Cortex of kidney (tissue), 1 donor: ENCODE measurements at places on chromosomes 16 and 17.

DNA sequence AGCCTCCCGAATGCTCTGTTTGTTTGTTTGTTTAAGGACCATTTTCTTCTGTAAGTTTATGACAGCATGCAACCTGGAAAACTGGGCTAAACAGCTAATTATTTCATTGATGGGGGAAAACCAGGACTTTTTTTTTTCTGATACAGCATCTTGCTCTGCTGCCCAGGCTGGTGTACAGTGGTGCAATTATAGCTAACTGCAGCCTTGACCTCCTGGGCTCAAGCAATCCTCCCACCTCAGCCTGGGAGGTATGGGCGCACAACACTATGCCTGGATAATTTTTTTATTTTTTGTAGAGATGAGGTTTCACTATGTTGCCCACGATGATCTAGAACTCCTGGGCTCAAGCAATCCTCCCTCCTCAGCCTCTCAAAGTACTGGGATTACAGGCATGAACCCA is 37.3 kb downstream of the GPATCH8 start:
- DNase-seq: no peak

GRCh38 chr16:4520913-4521312 is 17.7 kb downstream of the CDIP1 start:
- no peak for DNase-seq

DNA sequence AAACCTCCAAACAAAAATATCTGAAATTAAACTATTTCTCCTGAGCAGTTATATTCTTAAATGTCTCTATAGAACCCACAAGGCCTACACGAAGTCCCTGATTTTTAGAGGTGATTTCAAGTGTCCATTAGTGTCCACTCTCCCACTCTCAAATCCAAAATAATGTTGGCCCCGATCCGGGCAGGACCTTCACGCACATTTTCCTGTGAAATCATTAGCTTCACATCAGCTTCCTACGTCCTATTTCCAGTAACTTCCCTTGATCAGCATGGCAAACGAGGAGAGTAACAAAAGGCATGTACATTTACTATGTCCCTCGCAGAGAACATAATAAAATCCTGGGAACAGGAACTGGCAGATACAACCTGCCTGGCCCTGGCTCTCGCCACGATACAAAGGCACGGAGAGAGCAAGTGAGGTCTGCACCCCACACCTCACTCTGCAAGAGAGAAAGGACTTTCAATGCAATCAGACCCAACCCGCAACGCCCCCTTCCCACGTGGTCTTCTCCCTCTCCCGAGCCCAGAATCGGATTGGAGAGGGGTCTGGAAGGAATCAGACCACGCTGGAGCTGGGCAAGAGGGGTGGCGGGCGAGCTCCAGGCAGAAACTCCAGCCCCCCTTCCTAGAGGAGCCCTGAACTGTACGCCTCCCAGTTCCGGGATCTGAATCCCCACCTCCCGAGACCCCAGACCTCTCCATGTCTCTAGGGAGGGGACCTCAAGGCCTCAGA is 17.5 kb upstream of the C17orf78 start:
- DNase-seq: no peak

DNA sequence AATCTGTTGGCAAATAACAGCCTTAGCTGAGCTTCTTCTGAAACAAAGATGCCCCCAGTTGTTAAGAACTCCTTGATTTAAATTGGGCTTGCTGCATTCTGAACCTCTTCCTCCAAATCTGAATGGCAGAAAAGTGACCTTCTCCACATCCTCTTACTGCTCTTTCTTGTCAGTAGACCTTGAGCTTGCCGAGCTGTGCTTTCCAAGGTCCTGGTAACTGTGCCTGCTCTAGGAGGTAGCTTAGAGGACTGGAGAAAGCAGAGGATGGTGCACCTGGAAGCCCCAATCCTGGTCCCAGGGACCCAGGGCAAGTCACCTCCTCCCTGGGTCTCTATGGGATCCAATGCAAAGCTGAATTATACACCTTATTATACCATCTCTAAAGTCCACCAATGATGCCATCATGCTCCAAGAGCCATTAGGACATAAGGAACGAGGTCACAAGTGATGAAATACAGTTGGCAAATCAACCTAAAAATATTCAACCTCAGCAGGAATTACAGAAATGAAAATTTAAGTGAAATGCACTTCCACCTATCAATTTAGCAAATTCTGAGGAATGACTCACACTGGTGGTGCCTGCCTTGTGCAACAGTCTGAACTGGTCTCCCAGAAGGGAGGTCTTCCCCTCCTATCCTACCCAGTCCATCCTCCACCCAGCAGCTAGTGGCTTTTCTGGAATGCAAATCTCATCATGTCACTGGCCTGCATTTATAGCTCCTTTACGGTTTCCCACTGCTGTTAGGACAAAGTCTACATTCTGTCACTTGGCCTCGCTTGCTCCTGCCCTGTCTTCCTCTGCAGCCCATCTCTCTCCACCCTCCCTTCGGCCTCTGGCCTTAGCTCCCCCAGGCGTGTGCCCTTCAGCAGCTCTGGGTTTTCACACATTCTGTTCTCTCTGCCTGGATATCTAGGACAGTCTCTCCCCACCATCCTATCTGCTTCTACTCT is 36.6 kb downstream of the TOM1L2 start:
- DNase-seq: no peak

- no peak for DNase-seq
Measured at GRCh38 chr17:77454242-77455095, 313.7 kb downstream of the SEC14L1 start.

DNA sequence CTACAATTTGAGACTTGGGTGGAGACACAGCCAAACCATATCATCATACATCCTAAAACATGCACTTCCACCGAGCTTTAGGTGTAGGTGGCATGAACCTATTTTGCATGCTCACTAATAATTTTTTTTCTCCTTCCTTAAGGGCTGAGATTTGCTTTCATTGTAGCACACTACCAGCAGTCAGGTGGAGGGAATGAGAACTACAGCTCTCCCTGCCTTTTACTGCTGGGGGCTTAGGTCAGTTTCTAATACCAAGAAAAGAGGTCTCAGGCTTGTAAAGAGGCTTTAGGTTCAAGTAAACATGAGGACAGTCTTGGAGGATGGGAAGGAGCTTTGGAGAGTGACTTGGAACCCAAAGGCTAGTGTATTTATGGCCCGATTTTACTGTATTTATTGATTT is 22.0 kb downstream of the CFAP20 start:
- DNase-seq: no peak

DNA sequence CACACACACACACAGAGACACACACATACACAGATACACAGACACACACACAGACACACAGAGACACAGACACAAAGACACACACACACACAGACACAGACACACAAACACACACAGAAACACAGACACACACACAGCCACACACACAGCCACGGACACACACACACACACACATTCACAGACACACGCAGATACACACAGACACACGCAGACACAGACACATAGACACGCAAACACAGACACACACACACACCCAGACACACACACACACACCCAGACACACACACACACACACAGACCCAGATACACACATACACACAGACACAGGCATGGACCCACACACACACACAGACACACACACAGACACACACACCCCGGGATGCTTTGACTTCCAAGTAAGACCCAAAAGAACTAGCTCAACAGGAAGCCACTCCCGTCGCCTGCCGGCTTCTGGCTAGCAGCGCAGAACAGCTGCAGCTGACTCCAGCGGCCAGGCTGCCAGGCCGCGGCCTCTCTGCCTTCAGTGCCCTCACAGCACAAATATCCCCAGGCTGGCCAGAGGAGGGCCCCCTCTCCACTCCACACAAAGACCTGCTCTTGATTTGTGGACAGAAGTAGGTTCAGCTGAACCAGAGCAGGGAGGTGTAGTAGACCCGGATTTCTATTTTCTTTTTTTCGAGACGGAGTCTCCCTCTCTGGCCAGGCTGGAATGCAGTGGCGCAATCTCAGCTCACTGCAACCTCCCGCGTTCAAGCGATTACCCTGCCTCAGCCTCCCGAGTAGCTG is 6.0 kb upstream of the CHRNE start:
- DNase-seq: no peak

GRCh38 chr16:89153848-89154271 is 17.7 kb upstream of the CDH15 start:
- DNase-seq: no peak
